Left ventricle myocardium superior (tissue), 1 donor: ENCODE measurements at places on chromosomes 1 and 21. TPM values are rescaled to one million over a fixed set of nuclear protein-coding genes. Genes with fewer than 3 reads are reported as not detected.
A peak's percentile ranks its signal among the peaks of the same experiment; 100 is the strongest.

DNA sequence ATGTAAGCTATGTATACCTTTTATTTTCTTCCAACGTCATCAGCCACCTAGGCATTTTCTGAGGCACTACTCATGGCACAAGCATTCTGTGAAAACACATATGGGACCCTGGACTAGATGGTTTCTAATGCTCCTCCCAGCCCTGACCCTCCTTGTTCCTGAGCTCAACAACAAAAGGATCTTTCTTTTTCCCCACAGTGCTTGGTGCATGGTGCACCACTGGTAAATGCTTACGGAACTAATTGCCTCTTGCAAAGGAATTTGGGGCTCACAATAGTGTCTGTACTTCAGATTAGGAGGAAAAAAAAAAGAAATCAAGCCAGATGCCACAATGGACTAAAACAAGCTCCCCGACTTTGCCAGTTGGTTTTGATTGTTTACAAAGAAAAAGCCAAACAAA, 390.5 kb downstream of the PLPP3 start:
- DNase-seq: no peak

DNA sequence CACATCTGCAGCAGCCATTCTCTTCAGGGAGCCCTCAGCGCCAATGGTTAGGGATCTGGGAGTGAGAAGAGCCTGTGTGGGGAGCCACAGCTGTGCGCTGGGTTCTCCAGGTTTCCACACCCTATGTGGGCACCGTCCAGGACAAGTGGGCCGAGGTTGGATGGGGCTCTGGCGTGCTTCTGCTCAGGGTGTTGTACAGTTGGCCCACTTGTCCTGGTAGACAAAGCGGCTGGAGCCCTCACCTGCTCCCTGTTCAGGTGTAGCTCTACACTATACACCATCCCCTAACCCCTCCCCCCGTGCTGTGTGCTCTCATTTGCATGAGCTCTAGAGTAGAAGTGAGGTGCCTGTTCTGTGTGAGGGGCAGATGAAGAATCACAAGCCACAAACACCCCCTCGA, 12.2 kb downstream of the SH3BP5L start:
- no peak for DNase-seq

KRTAP19-1 gene
- total RNA-seq: not detected

DNA sequence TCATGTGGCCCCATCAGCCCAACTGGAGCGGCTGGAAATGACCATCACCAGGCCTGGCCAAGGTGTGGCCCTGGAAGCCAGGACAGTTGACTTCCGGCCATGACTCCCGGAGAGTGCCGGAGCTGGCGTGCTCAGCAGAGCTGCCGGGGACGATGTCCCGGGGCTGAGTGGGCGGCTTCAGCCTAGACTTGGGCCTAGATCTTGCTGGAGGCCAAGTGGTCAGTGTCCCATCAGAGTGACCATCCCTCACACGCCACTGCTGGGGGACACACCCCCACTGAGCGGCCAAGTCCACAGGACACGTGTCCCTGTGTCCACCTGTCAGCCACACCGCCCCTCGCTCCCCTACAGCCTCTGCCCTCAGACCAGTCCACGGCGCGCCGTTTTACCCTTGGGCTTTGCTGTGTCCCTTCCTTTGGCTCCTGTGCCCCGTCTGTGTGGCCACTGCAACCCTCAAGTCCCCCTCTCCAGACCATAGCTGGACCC, 4.0 kb downstream of the FAAP20 start:
- peak; percentile 65 for DNase-seq

LRRC52 gene
- total RNA-seq: not detected

DNA sequence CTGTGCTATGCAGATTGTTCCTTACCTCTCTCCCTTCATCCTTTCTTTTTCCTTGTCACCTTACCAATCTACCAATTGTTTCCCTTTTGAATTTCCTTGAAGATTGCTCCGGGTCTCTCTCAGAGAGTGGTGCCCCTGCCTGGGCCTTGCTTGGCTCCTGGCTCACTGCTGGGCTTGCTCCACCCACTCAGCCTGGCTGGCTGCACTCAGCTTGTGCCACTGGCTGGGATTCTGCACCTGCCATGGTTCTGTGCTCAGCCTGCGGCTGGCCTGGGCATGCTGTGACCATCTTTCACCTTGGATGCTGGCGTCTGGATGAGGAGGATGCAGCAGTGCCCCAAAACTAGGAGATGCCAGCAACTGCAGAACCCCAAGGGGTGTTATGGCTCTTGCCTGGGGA, 463.9 kb upstream of the CXADR start:
- DNase-seq: no peak

- no peak for DNase-seq
These were observed 22.5 kb upstream of the IPP start for GRCh38 chr1:45772971-45773370.

- DNase-seq: no peak
These were observed 4.3 kb upstream of the CSF1 start for GRCh38 chr1:109906160-109906838.

DNA sequence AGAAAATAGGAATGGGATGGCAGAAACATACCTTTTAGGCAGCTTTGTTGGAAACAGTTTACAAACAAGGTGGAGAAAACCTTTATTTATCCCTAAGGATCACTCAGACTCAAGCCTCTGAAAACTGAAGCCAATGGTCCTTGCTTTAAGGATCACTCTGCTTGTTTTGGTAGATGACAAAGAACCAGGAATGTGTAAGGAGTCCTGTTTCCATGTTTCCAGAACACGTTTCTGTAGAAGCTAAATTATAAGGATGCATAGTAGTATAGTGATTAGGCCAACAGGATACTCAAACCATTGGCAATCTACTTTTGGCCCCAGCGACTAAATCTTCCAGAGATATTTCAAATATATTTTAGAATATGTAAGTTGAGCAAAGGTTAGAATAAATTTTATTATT, 149.1 kb upstream of the HP1BP3 start:
- DNase-seq: no peak

DNA sequence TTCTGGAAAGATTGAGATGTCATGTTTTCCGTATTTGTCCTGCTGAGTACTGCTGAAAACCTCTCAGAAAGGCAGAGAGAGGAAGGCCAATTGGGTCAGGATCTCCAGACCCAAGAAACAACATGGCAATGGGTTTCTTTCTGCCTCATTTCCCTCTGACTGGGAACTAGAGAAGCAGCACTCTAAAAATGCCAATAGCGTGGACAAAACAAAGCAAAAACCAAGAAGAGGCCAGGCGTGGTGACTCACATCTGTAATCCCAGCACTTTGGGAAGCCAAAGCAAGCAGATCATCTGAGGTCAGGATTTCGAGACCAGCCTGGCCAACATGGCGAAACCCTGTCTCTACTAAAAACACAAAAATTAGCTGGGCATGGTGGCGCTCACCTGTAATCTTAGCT, 18.3 kb downstream of the TNFRSF9 start:
- DNase-seq: no peak

- no peak for DNase-seq
These were observed 22.4 kb upstream of the ADGRB2 start for GRCh38 chr1:31786366-31787060.

HOOK1 gene
- 10.7 TPM for total RNA-seq

PDPN gene
- total RNA-seq: 20.9 TPM

DNA sequence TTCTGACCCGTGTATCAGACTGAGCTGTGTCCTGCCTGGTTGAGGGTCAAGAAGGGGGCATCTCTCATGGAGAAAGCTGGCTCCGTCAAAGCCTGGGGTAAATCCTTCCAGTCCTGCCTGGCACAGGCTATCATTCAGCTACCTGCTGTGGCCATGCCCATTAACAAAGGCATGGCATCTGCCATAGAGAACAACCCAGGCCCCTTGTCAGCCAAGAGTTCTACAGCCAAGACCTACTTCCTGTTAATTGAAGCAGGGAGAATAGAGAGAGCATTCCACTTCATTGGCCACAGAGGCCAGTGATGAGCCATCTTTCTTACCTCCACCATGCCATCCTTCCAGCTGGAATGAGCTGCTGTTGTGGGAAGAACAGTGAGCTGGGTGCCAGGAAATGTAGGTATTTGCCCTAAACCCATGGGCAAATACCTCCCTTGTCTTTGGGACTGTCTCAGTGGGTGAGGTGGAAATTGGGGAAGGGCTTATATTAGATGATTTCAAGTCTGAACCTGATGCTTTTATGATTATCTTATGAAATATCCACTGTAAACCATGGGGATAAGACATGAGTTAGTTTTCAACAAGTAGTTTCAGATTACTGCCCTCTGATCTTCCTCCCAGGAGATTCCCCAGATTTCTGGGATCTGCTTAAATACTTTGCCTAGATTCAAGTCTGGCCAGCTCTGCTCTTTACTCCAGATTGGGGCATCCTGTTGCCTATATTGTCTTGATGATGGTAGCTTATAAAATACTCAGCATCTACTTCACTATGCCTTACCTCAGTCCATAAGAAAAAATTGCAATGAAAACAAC, 11.2 kb upstream of the KCNQ4 start:
- no peak for DNase-seq

SPRR2F gene
- total RNA-seq: not detected

DNA sequence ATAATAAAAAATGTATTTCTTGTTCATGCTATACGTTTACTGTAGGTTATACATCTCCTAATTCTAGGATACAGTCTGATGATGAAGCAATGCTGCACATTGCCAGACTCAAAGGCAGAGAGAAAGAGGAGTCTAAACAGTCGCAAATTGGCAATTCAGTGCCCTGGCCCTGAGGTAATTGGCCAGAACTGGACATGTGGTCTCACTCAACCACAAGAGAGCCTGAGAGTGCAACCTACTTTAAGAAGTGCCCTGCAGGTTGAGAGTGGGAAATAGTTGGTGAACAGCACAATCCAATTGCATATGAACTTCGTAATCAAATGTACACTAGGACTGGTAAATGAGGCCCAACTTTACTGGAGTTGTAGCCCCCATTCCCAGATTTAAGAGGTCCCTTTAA, 5.0 kb upstream of the SLC35A3 start:
- DNase-seq: no peak

DNAJC6 gene
- total RNA-seq: 3.6 TPM

DNA sequence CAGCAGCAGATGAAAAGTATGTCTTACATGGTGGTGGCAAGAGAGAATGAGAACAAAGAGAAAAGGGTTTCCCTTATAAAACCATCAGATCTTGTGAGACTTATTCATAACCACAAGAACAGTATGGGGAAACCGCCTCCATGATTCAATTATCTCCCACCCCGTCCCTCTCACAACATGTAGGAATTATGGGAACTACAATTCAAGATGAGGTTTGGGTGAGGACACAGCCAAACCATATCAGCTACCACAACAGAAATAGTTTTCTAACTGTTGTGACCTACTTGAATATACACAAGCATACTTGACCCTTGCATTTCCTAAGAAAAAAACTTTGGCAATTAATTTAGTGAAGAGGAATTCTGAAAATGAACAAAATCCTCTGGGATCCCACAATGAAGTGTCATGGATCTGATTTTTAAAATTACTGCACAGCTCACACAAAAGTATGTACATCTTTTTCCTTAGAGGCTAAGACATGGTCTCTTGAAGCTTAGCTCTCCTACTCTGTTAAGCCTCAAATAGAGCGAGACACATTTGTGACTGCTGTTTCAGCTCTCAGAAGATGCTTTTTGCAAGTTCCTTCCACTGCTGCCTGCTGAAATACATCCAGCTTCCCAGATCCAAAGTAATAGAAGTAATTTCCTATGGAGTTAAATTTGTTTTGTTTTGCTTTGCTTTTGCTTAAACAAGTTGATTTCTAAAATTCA, 265.8 kb downstream of the DPYD start:
- no peak for DNase-seq

NBPF1 gene
- 12.2 TPM for total RNA-seq

GRCh38 chr1:118223426-118223825, 38.4 kb upstream of the SPAG17 start:
- DNase-seq: peak; percentile 26

GRCh38 chr1:185487026-185487425, 170.0 kb upstream of the IVNS1ABP start:
- no peak for DNase-seq

- DNase-seq: no peak
These were observed 35.0 kb downstream of the ESRRG start for GRCh38 chr1:216688127-216688657.

DNA sequence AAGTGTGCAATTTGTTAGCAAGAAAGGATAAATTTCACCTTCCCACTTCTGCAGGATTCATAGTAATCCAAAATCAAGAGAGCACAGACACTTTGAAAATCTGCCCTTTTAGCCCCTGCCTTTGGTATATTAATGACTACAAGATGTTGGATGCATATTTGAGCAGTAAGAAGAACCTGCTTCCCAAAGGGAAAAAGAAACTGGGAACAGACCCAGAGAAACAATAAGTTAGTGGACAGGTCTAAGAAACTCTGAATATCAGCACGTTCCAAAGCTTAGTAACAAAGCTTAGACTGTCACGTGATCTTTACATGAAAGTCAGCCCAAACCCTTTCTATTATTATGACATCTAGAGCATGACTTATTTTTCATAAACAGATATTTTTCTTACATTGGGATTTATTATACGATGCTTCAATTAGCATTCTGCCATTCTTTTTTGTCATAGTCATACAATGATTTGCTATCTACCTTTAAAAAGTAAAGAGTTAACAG, 390.9 kb upstream of the ADGRL2 start:
- no peak for DNase-seq

AMY2B gene
- total RNA-seq: 21.0 TPM

DNA sequence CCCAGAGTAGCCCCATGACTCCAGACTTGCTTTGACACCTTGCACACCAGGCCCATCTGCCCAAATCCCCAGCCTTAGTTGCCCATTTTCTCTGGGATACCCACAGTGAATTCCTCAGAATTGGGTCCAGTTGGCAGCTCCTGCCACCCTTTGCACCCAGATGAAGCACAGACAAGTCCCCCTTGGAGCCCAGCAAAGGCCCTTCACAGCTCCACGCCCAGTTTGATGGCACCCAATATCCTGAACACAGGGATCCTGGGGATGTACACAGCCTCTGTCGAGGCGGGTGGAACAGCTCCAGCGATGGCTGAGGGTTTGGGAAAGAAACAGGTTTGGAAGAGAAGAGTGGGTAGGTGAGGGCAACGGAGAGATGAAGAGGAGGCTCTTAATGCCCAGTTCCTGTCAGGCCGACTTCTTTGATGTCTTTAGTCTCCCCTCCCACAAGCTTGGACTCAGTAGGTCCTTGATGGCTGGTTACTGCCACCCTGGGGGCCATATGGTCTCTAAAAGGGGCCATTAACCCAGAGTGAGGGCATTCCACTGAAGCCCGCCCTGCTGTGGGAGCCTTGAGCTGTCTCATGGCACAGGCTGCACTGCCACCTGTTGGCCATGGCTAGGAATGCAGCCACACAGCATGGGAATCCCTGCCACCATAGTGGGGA, 21.7 kb downstream of the TMEM53 start:
- DNase-seq: peak; percentile 88

DNA sequence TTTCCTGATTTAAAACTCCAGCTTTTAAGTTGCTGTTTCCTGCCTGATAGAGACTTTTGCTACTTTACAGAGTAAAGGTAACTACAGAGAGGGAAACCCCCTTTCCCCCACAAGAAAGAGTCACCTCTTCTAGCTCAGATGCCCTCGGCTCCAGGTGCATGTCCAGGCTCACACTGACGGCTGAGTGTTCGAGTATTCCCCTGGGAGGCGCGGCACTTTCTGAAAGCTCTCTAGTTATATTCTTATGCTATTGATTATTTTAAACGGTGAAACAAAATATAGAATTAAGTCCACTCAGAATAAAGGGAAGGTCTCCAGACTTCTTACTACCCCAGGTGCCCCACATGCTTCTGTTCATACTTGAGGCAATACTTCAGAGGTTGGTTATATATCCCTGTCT, 160.3 kb upstream of the FMN2 start:
- no peak for DNase-seq

GRCh38 chr21:25578056-25578961, 29.0 kb downstream of the MRPL39 start:
- no peak for DNase-seq

- DNase-seq: no peak
These were observed 79.7 kb downstream of the PDE9A start for GRCh38 chr21:42733037-42733627.

- no peak for DNase-seq
These were observed 850.2 kb upstream of the ADAMTS5 start for GRCh38 chr21:27817074-27817473.
